Naive thymus-derived CD8-positive, alpha-beta T cell (primary cell): ENCODE measurements at places on chromosomes 7 and 10.

DNA sequence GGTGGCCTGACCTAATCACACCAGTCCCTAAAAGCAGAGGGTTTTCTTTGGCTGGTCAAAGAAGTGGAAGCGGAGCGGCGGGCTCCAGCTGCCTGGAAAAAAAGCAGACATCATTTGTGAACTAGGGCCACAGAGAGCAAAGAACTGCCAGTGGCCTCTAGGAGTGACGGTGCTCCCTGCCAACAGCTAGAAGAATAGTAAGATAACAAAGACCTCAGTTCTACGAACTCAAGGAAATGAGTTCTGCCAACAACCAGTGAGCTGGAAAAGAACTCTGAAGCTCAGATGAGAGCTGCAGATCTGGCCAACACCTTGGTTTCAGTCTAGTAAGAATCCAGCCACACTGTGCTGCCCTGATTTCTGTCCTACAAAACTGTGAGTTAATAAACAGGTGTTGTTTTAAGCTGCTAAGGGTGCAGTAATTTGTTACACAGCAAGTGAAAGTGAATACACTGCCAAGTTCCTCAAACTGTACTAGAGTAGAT, 178.0 kb downstream of the SRPK2 start:
- peak overlapping the region; percentile 50 for H3K4me3 ChIP-seq
- DNase-seq, result no peak
- peaks cover 97% of the 10 kb centered on the region for H3K4me1 ChIP-seq
- H3K36me3 ChIP-seq, result no peaks in the 10 kb centered on the region
- peak overlapping the region; percentile 78 for H3K27ac ChIP-seq

DNA sequence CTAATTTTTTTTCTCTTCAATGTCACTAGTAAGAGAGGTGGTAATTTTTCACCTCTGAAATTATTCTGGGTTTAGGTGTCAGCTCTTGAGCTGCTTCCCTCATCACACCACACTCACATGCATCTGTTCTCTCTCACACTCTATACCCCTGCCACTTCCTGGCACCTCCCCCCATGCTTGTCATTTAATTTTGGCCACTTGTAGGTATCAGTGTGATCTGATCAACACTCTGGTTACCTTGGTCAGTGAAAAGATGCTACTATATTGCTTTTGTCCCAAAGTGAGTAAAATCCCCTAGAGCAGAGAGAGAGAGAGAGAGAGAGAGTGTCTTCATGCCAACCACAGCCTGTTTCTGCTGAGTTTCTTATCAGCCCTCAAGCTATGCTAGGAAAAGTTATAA, 42.5 kb downstream of the STK17A start:
- H3K4me1 ChIP-seq, result peaks cover 83% of the 10 kb centered on the region
- no peak overlapping the region for H3K27ac ChIP-seq
- H3K27me3 ChIP-seq, result no peaks in the 10 kb centered on the region
- H3K4me3 ChIP-seq, result peak overlapping the region; percentile 72

GRCh38 chr7:81514546-81514945, 255.3 kb downstream of the HGF start:
- no peak overlapping the region for H3K27ac ChIP-seq
- DNase-seq, result no peak

DNA sequence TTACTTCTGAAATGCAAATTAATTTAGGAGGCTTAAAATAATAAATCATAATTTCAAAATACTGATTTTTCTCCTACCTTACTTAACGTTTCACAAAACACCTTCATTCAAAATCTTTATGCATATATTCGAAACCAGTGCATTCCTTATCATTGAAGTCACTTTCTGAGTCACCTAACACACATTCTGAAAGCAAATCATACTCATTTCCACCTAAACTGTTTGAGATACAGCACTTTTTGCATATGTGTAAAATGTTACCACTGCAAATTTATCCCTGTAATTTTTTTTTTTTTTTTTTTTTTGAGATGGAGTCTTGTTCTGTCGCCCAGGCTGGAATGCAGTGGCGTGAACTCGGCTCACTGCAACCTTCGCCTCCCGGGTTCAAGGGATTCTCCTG, 15.7 kb downstream of the PPP3CB start:
- H3K27ac ChIP-seq, result no peak overlapping the region
- H3K36me3 ChIP-seq, result peaks cover 8% of the 10 kb centered on the region
- DNase-seq, result no peak

DNA sequence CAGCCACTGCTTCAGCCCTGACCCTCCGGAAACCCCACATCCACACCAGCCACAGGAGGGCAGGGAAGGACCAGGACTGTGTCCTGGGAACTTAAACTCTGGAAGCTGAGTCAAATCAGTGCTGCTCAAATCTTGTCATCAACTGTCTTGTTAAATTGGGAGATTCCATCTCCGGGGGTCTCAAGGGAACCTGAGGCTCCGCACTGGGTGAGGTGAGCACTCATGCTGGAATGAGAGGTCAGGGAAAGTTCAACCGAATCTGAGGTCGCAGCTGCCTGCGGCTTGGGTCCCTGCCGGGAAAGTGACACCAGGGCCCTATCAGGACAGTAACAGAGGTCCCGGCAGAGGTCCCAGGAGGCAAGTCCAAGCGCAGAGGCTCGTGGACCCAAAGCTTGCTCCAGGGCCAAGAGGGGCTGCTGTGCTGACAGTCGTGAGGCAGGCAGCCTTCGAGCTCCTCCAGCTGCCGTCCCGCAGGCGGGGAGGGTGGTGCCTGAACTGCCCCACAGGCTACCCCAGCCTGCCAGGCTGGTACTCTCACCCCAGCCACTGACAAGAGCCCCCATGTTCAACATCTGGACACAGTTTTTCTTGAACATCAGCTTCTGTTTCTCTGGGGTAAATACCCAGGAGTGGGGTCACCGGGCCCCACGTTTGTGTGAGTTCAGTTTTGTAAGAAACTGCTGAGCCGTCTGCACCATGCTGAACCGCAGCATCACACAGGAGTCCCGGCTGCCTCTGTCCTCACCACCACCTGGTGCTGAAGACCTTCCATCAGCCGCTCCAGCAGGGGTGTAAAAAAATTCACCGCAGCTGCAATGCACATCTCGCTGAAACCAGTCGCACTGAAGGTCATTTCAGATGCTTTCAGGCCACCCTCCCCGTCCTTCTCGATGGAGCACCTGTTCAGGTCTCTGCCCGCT, 101.0 kb downstream of the DIP2C start:
- no peak overlapping the region for H3K4me3 ChIP-seq
- no peak for DNase-seq
- no peaks in the 10 kb centered on the region for H3K4me1 ChIP-seq
- H3K27ac ChIP-seq, result no peak overlapping the region
- no peaks in the 10 kb centered on the region for H3K36me3 ChIP-seq
- peaks cover 9% of the 10 kb centered on the region for H3K27me3 ChIP-seq

DNA sequence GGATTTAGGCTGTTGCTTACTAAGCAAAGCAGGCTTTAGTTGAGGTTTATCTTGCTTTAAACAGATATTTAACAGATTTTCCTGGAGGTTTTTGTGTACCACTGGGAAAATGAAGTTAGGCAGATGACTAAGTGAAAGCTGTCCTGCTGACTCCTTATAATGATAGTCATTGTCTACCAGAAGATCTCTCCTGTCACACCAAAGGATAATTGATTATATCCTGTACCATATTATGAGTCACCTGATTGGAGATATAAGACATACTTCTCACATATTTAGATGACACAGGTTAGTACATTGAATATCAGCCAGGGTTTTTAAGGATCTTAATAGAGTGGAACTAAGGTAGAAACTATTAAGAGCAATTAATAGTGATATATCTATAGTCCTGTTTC, 68.4 kb downstream of the PTEN start:
- peaks cover 63% of the 10 kb centered on the region for H3K4me1 ChIP-seq
- H3K27ac ChIP-seq, result no peak overlapping the region
- no peak for DNase-seq
- H3K4me3 ChIP-seq, result no peak overlapping the region

GRCh38 chr7:41882256-41882655, 179.4 kb upstream of the INHBA start:
- peaks cover 58% of the 10 kb centered on the region for H3K4me1 ChIP-seq
- H3K4me3 ChIP-seq, result peak overlapping the region; percentile 80
- no peaks in the 10 kb centered on the region for H3K27me3 ChIP-seq
- DNase-seq, result no peak

DNA sequence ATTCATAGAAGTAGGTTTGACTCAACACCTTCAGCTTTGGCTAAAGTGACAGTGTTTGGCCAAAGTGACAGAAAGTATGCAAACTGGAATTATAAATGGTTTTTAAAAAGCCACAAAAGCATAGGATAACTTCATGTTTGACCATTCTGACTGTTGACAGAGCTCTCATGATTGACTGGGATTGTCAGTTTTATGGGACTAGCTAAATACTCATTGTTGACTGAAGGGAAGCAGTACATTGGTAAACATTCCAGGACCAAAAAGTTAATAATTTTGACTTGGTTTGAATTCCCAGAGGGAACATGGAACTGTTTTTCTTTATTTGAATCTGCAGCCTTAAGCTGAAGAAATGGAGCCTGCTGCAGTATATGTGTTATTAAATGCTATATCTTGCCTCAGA, 84.6 kb upstream of the STEAP4 start:
- H3K4me3 ChIP-seq, result no peak overlapping the region
- H3K27ac ChIP-seq, result no peak overlapping the region
- no peaks in the 10 kb centered on the region for H3K27me3 ChIP-seq
- no peak for DNase-seq
- no peaks in the 10 kb centered on the region for H3K36me3 ChIP-seq
- H3K4me1 ChIP-seq, result peaks cover 6% of the 10 kb centered on the region

GRCh38 chr7:94062372-94062771, 58.2 kb upstream of the BET1 start:
- H3K4me1 ChIP-seq, result peaks cover 5% of the 10 kb centered on the region
- no peak overlapping the region for H3K4me3 ChIP-seq
- DNase-seq, result no peak
- no peak overlapping the region for H3K27ac ChIP-seq
- H3K36me3 ChIP-seq, result no peaks in the 10 kb centered on the region
- H3K27me3 ChIP-seq, result peaks cover 27% of the 10 kb centered on the region
